A549 treated with Hydrocortisone at 1 μM for 4 hours (cell line): ENCODE measurements at places on chromosomes 5 and 9. TPM values are rescaled to one million over a fixed set of nuclear protein-coding genes. Genes with fewer than 3 reads are reported as not detected.

DCTN3 gene
- 90.1 to 118 TPM (median 112 TPM) in 5 replicates for total RNA-seq

CERCAM gene
- total RNA-seq: 32.2 to 40.3 TPM (median 37.9 TPM) in 5 replicates

C9orf43 gene
- total RNA-seq: 0.38 to 0.71 TPM (median 0.56 TPM) in 5 replicates

FOXE1 gene
- total RNA-seq: 3.4 to 4.0 TPM (median 3.7 TPM) in 5 replicates

MYMK gene
- total RNA-seq: not detected in 5 replicates

HTR4 gene
- not detected in 5 replicates for total RNA-seq

OLFM1 gene
- 7.8 to 10.3 TPM (median 10.1 TPM) in 5 replicates for total RNA-seq

LECT2 gene
- not detected in 5 replicates for total RNA-seq
